ENCODE measurements at places on chromosomes 6 and 20. TPM values are rescaled to one million over a fixed set of nuclear protein-coding genes. Genes with fewer than 3 reads are reported as not detected.

- H3K4me3 ChIP-seq: peak overlapping the region; percentile 3
- DNase-seq: no peak
- no peaks in the 10 kb centered on the region for H3K36me3 ChIP-seq
- no peak overlapping the region for H3K27ac ChIP-seq
- no peaks in the 10 kb centered on the region for H3K27me3 ChIP-seq
Observed at GRCh38 chr6:108114841-108115597, 40.5 kb upstream of the OSTM1 start.

- H3K4me3 ChIP-seq: no peak overlapping the region
- no peak overlapping the region for H3K27ac ChIP-seq
- no peaks in the 10 kb centered on the region for H3K27me3 ChIP-seq
Observed at GRCh38 chr6:148727104-148727503, 19.7 kb upstream of the UST start.

- H3K27me3 ChIP-seq: peaks cover 2% of the 10 kb centered on the region
- DNase-seq: no peak
Observed at GRCh38 chr6:96582436-96582835, 19.5 kb downstream of the FHL5 start.

DNA sequence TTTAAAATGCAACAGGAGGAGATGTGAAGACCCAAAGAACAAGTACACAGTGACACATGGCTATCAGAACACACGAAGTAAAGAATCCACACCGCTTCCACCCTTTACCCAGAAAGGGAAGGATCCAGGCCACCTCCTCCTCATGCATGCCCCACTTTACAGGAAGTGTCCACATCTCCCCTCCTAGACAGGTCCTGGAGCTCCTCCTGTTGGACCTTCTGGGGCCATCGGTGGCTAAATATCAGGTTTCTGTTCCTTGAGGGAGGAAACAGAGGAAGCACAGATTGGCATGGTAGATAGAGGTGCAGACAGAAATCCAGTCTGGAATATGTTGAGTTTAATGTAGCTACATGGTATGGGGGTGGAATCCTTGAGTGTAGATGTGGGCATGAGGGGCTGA lies 10.9 kb downstream of the NINL start:
- no peak overlapping the region for H3K27ac ChIP-seq
- H3K27me3 ChIP-seq: no peaks in the 10 kb centered on the region
- no peak overlapping the region for H3K4me3 ChIP-seq
- DNase-seq: no peak
- H3K4me1 ChIP-seq: no peaks in the 10 kb centered on the region

DNA sequence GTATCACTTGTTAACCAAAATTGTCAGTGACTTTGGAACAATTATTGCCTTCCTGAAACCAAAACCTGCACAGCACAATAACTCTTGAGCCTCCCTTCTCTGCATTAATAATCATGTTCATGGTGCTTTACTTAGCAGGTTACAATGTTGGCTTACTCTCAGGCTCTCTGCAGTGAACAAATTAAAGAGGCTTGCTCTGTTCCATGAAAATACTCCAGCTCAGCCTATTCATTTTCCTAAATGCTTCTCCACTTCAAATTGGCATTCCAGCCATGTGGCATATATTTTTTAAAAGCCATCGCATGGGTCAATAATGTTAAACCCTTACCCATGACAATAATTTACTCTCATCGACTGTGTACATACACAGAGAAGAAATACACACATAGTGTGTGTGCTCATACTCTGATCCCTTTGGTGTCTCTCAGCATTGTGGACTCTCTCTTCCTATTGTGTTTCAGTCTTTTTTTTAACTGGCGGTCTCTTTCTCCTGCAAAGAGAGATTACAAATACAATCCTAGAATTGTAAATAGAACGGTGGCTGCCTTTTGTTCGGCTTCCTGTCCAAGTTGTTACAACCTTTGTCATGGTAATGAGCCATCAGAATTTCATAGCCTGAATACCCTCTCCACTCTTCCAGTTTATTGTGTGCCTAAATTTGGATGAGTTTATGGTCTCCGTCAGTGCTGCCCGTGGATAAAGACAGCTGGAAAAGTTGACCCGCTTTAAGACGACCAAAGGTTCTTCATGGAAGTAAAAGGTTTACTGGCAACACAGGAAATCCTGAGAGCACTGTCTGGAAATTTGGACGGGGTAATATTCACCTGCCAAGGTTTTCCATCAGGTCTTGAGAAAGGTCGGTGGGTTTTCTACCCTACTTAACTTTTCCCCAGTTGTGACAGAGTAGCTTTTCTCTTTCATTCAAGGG lies 263.6 kb downstream of the CD83 start:
- no peaks in the 10 kb centered on the region for H3K36me3 ChIP-seq
- no peak overlapping the region for H3K4me3 ChIP-seq
- H3K27ac ChIP-seq: no peak overlapping the region
- H3K27me3 ChIP-seq: no peaks in the 10 kb centered on the region

OPRM1 gene
- total RNA-seq: not detected

DEFB124 gene
- not detected for total RNA-seq

DNA sequence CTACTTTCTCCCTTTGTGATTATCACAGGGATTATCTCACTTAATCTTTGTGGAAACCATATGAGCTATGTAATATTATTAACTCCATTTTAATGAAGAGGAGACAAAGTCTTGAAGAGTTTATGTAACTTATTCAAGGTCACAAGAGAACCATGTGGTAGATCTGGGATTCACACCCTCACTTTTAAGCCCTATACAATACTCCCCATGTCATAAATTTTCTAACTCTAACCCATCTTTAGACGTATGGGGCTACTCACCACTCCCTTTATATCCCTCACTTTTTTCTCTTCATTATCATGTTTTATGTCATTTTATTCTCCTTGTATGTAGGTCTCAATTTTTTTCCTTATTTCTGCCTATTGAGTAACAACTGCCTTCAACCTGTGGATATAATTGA lies 126.4 kb upstream of the AHI1 start:
- no peaks in the 10 kb centered on the region for H3K36me3 ChIP-seq
- H3K27me3 ChIP-seq: no peaks in the 10 kb centered on the region
- no peaks in the 10 kb centered on the region for H3K4me1 ChIP-seq
- no peak overlapping the region for H3K27ac ChIP-seq
- no peak overlapping the region for H3K4me3 ChIP-seq

SULF2 gene
- total RNA-seq: 11.4 TPM

DNA sequence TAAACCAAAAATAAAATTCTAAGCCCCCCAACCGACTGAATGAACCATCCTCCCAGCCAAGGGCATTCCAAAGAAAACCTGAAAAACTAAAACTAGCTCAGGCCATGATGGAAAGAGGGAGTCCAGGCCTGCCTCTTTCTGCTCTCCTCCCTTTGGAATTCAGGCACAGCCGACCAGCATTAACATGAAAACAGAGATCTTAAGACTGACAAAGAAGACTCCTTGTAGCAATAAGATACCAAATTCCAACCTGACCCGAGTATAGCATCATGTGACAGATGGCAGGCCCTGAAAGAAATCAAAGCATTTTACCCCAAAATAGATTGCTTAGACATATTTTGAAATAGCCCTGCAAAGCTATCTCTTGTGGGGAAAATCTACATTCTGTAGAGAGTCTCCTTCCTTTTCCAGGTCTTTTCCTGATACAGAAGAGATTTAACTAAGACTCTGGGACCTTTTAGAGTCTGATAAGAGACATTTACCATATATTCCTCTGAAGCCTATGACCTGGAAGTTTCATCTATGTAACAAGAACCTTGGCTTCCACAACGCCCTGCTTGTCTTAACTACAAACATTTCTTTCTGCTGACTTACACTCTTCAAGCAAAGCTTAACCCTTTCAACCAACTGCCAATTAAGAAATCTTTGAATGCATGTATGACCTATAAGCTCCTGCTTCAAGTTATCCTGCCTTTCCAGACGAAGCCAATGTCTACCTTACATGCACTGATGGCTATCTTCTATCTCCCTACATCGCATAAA lies 22.2 kb upstream of the TXLNB start:
- no peak overlapping the region for H3K4me3 ChIP-seq
- H3K27ac ChIP-seq: no peak overlapping the region
- no peaks in the 10 kb centered on the region for H3K36me3 ChIP-seq
- H3K27me3 ChIP-seq: no peaks in the 10 kb centered on the region
- H3K4me1 ChIP-seq: no peaks in the 10 kb centered on the region

GRCh38 chr20:48265791-48266190 lies 480.5 kb upstream of the SULF2 start:
- DNase-seq: no peak
- no peak overlapping the region for H3K4me3 ChIP-seq

DNA sequence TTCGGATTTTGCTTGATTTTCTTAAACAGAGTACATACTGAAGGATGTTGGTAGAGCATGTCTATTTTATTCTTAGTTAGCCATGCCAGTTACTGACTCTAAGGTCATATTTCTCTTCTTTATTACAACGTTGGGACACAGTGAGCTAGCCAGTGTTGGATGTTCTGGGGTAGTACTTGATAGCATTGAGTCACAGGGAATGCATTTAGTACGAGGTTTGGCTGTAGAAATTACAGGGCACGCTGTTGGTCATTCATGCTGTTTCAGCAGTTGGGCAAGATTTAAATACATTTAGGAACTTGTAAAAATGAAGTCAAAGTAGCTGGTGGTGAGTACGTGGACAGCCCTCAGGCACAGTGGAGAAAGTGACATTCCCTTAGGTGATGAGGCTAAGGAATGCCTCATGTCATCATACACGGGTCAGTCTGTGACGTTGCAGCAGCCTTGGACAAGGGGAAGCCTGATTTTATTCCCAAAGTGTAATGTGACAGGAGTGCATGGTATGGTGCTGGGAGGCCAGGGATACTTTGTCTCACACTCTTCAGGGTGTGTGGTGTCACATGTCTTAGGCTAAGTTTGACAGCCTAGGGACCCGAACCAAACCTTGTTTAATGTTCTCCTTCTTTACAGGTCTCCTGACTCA lies 57.7 kb upstream of the SLC22A1 start:
- no peak overlapping the region for H3K4me3 ChIP-seq
- no peak for DNase-seq
- no peaks in the 10 kb centered on the region for H3K27me3 ChIP-seq

HDGFL1 gene
- total RNA-seq: not detected

- no peak overlapping the region for H3K4me3 ChIP-seq
- DNase-seq: no peak
- H3K27me3 ChIP-seq: no peaks in the 10 kb centered on the region
- H3K4me1 ChIP-seq: no peaks in the 10 kb centered on the region
- no peak overlapping the region for H3K27ac ChIP-seq
Observed at GRCh38 chr6:168950858-168951214, 302.8 kb downstream of the THBS2 start.

DNA sequence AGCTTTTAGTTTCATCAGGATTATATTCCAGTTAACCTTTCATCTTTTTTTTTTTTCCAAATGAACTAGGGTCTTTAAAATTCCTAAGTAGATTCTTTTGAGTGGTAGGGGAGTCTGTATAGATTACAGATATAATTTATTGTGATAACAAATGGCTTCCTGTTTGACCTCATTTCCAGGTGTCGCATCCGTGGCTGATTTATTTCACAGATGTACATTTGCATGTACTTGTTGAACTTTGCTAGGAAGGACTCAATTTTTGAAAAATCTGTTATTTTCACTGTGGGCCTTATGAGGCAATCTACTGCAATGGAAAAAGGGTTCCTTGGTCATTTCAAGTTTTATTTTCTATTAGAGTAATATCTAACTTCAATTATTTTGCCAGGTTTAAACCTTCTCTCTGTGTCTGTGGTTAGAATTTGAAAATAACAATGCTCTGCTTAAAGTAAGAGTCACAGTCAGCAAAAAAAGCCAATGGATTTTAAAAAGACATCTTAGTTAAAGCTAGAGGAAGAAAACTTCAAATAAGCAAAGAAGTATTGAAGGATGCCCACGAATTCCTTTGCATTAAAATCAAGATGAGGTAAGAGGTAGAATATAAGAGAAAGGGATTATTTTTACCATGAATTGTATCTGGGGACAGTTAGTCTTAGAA lies 57.9 kb downstream of the SAMD5 start:
- DNase-seq: no peak
- H3K4me3 ChIP-seq: no peak overlapping the region
- no peaks in the 10 kb centered on the region for H3K27me3 ChIP-seq
- peaks cover 2% of the 10 kb centered on the region for H3K4me1 ChIP-seq

DNA sequence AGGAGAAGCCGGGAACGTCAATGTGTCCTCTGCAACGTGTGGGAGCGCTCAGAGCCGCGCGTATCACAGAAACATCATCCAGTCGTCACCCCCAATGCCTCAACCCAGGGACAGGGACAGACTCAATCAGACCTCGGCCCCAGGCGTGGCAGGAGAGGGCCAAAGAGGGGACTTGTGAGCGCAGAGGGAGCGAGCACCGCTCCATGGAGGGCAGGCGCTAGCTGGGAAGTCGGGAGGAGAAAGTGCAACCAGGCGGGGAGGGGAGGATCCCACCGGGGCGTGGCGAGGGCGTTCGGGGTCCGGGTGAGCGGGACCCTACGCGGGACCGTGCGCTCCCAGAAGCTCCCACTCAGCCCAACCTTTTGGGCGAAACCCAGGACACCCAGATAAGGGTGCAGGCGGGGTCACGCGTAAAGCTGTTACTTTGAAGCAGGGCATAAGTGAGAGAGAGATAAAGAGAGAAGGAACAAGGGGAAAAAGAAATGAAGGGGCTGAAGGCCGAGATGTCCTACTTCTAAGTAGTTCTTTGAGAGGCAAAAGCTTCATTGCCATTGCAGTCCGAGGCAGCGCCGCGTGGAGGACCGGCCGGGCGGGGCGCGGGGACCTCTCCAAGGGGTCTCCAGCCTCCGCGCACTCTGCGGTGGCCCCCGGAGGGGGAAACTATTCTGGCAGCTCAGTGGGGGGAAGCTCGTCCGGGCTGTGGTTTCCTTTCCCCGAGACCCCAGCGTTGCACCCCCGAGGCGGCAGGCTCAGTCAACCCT lies 862 bp upstream of the SOBP start:
- peak overlapping the region; percentile 38 for H3K4me3 ChIP-seq
- no peaks in the 10 kb centered on the region for H3K36me3 ChIP-seq
- H3K27ac ChIP-seq: peak overlapping the region; percentile 17
- no peaks in the 10 kb centered on the region for H3K27me3 ChIP-seq

DNA sequence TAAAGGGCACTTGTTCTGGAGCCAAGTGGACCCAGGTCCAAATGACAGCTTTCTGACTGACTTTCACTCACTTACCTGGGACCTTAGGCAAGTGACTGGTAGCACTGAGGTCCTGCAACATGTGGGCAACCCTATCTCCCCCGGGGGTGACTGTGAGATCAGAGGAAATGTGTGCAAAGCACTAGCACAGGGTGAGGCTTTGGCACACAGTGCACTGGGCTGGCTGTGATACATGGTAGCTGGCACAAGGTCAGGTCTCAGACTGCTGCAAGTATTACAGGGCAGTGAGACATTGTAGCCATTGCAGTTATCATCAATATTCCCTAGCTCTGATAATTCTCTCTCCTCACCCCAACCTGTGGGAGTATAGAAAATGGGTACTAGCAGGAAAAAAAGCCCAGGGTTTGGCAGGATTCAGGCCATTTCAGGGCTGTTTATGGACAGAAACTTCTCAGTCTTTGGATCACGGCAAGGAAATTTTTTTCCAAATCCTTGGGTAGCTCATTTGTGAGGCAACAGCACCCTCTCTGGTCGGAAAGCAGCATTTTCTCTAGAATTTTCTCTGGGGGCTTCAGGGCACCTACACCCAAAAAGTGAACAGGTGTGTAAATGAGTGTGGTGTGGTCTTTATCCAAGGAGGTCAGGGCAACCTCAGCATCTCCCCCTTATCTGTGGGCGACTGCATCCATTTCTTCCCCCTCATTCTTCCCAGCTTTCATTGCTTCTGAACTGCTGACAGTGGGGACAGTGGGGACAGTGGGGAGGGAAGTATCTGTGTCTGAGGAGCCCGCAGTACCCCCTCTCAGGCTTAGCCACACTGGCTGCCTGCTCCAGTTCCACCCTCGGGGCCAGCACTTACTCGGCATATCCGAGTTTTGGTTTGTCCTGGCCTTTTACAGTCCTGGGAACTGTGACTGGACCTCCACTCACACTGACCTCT lies 148.7 kb upstream of the PHACTR3 start:
- no peak for DNase-seq
- H3K36me3 ChIP-seq: no peaks in the 10 kb centered on the region
- no peaks in the 10 kb centered on the region for H3K27me3 ChIP-seq
- no peak overlapping the region for H3K27ac ChIP-seq

TNF gene
- total RNA-seq: 0.42 TPM
